Spinal cord (tissue), 10 donors: ENCODE measurements at places on chromosomes 11 and 22.

DNA sequence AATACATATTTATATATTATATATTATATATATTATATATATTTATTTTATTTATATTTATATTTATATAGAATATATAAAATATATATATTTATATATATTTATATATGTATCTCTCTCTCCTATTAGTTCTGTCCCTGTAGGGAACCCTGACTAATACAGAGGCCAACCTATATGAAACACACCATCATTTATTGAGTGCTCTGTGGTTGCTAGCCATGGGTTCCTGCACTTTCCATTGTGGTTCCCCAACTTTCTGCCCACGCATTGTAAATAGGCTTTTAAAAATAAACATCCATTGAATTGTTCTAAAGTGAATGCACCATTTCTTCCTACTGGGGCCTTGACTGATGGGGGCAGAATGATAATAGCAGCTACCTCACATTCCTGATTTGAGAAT, 93.8 kb upstream of the SESN3 start:
- DNase-seq: no peak

DNA sequence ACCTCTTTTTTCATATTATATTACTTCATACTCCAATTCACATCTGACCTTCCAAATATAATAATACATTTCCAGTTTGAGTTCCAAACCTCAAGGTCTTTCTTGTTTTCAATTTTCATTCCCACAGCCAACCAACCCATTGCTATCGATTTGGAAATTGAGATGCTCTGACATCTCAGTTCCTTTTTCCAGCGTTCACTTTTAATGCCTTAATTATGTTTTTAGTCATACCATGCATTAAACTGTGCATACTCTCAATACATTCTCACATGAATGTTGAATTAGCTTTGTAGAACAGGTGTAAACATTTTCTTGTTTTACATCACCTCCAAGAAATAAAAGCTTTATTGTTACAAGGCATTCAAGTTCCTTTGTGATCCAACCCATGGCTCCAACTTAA, 294.2 kb upstream of the ANO3 start:
- DNase-seq: no peak

GRCh38 chr11:33530815-33531214, 169.8 kb downstream of the C11orf91 start:
- no peak for DNase-seq

- no peak for DNase-seq
Measured at GRCh38 chr11:130178441-130179339, 19.1 kb downstream of the ST14 start.

DNA sequence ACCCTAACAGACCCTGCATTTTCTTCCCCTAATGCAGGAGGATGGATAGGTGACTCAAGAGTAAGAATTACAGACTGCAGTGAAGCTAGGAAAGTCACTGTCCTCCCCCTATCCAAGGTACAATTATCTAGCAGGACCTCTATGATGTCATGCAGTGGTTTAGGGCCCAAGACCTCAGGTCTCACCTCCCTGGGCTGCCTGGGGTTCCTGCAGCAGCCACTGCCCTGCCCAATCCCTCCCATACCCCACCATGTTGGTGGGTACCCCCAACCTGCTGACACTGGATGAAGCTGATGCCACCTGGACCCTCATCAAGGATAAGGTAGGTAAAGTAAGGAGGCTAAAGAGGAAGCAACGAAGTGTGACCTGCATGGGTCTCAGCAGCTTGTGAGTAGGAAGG, at the start of gene C11orf42:
Gene C11orf42, plus strand, starts transcription at position 192 of the 400 bp plus-strand sequence. Its CDS starts 59 bp downstream, at position 251.
- no peak for DNase-seq
